Caco-2 (cell line): ENCODE measurements at places on chromosomes 16 and 17. TPM values are rescaled to one million over a fixed set of nuclear protein-coding genes. Genes with fewer than 3 reads are reported as not detected.

The CHST6 gene
- 1.1 and 1.3 TPM in 2 replicates for total RNA-seq

The KRTAP4-7 gene
- not detected in 2 replicates for total RNA-seq

DNA sequence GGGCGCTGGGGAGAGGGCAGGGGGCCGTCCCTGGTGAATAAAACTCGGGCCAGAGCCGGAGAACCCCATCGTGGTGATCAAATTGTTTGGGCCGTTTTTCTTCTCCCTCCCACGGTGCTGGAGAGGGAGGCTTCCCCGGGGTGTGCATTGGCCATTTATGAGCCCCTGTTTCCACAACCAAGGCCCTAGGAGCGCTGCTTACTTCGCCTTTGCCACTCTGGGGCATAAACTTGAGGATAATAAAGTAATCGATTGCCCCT is 544 bp downstream of the CCP110 start:
- peaks cover 11% of the 10 kb centered on the region; the same call in 1 of the 2 replicates for H3K4me1 ChIP-seq
- peak overlapping the region; percentile 82 for H3K4me3 ChIP-seq
- H3K27ac ChIP-seq = no peak overlapping the region
- no peaks in the 10 kb centered on the region for H3K27me3 ChIP-seq
- no peak for DNase-seq
- no peaks in the 10 kb centered on the region for H3K36me3 ChIP-seq

The TBC1D3G gene
- not detected in 2 replicates for total RNA-seq

- no peaks in the 10 kb centered on the region for H3K4me1 ChIP-seq
- H3K36me3 ChIP-seq = no peaks in the 10 kb centered on the region
- no peak overlapping the region for H3K27ac ChIP-seq
- DNase-seq = no peak
- no peak overlapping the region for H3K4me3 ChIP-seq
- no peaks in the 10 kb centered on the region for H3K27me3 ChIP-seq
These were observed 311.3 kb downstream of the CDH13 start for GRCh38 chr16:82937926-82938520.

The TMEM238L gene
- total RNA-seq = not detected in 2 replicates

DNA sequence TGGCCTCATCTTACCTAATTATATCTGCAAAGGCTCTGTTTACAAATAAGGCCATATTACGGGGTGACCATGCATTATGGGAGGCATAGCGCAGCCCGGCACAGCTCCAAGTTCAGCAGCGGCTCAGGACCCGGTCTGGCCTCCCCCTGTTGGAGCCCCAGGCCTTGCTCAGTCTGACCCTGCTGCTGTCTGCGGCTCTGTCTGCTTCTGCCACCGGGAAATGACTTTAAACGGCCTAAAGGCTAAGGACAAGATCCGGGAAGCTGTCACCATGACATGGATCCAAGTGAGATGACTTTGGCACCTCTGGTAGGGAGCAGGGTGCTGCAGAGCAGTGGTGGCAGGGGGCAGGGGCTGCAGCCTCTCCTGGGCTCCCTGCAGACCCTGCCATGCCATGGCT is 140.6 kb upstream of the GSE1 start:
- peak overlapping the region; percentile 80 for H3K27ac ChIP-seq
- no peaks in the 10 kb centered on the region for H3K36me3 ChIP-seq
- no peaks in the 10 kb centered on the region for H3K27me3 ChIP-seq
- H3K4me1 ChIP-seq = peaks cover 19% of the 10 kb centered on the region
- H3K4me3 ChIP-seq = no peak overlapping the region

DNA sequence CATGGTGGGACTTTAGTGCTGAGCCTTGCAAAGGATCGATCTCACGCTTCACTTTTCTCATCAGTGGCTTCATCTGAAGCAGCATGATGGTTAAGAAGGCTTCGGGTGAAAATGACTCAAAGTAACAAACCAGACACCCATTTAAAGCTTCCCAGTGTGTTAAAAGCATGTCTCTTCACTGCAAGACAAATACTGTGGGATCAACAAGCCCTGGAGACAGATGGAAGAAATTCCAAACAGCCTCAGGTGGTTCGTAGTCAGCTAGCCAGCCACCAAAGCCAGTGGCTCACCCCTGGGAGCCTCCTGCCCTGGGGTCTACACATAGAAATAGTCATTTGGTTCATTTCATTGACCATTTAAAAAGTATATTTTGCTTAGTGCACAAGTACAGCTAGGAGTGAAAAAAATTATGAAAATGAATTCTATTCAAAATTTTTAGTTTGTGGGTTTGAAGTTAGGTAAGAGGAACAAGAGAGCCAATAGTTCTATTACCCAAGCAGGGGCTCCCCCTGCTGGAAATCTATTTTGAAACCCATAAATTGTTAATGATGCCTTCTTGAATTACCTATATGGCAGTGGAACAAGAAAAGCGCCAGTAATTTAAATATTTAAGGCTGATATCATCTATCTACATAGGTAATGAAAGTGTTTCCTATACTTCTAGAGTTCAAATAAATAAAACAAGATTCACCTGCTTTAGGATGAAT is 51.6 kb downstream of the PMP22 start:
- H3K27me3 ChIP-seq = no peaks in the 10 kb centered on the region
- no peak overlapping the region for H3K27ac ChIP-seq

GRCh38 chr17:50188921-50189549 is 12.4 kb downstream of the COL1A1 start:
- no peaks in the 10 kb centered on the region for H3K27me3 ChIP-seq
- no peak overlapping the region for H3K4me3 ChIP-seq
- DNase-seq = no peak
- H3K4me1 ChIP-seq = peaks cover under 1% of the 10 kb centered on the region; the same call in 1 of the 2 replicates

GRCh38 chr17:32276171-32276601 is 10.6 kb downstream of the RHBDL3 start:
- no peak for DNase-seq
- no peaks in the 10 kb centered on the region for H3K4me1 ChIP-seq
- no peak overlapping the region for H3K4me3 ChIP-seq
- no peaks in the 10 kb centered on the region for H3K36me3 ChIP-seq

DNA sequence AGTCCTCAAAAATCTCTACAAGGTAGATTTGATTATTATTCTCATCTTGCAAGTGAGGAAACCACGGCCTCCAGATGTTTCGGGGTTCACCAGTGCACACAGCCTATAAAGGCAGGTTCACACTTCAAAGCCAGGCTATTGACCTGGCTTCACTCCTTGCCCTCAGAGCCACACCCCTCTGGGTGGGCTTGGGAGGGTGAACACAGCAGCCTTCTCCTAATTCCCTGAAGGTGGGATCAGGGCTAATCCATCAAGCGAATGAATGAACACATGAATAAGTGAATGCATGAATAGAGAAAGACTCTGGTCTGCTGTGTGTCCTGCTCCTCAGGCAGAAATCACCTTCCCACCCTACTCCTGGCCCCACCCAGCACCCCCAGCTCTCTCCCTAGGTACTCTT is 139.0 kb downstream of the CYLD start:
- no peaks in the 10 kb centered on the region for H3K4me1 ChIP-seq
- H3K36me3 ChIP-seq = no peaks in the 10 kb centered on the region
- no peak overlapping the region for H3K4me3 ChIP-seq
- no peaks in the 10 kb centered on the region for H3K27me3 ChIP-seq
- H3K27ac ChIP-seq = no peak overlapping the region
- DNase-seq = no peak

The FOXN1 gene
- total RNA-seq = 0.26 and 0.48 TPM in 2 replicates

GRCh38 chr16:52558448-52558847 is 11.5 kb upstream of the TOX3 start:
- H3K36me3 ChIP-seq = 0 out of 2 replicates have a peak, but pooled peaks cover 1% of the 10 kb centered on the region
- H3K4me1 ChIP-seq = peaks cover 50% of the 10 kb centered on the region
- no peak overlapping the region for H3K4me3 ChIP-seq
- no peak for DNase-seq

- DNase-seq = no peak
- no peaks in the 10 kb centered on the region for H3K27me3 ChIP-seq
- H3K27ac ChIP-seq = no peak overlapping the region
- 0 out of 2 replicates have a peak, but pooled peaks cover 3% of the 10 kb centered on the region for H3K4me1 ChIP-seq
- no peak overlapping the region for H3K4me3 ChIP-seq
These were observed 27.9 kb downstream of the CLEC16A start for GRCh38 chr16:10972108-10972818.

DNA sequence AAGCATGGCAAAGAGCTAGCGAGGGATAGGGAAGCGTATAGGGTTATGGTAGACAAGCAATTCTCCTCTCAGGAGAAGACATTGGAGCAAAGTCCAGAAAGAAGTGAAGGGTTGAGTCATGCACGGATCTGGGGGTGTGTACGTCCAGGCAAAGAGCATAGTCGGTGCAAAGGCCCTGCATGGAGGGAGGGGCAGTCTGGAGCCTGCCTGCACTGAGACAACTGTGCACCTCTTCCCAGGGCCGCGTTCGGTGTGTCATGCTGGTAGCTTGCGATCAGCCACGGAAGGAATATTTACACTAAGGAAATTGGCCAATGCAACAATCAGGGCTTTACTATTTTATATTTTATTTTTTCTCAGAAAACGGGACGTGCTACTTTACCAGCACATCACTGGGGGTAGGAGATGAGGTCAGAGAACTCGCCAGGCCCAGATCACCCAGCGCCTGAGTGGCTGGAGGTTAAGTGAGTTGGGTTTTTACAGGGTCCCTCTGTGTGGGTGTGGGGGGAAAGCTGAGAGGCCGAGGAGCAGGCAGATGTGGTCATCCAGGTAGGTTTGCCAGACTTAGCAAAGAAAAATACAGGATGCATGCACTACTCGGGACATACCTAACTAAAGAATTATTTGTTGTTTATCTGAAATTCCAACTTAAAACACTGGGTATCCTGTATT is 6.7 kb upstream of the B9D1 start:
- no peak overlapping the region for H3K27ac ChIP-seq
- no peaks in the 10 kb centered on the region for H3K36me3 ChIP-seq
- H3K27me3 ChIP-seq = no peaks in the 10 kb centered on the region
- peaks cover 5% of the 10 kb centered on the region for H3K4me1 ChIP-seq
- H3K4me3 ChIP-seq = no peak overlapping the region

The PERCC1 gene
- total RNA-seq = 2.0 and 2.1 TPM in 2 replicates

- H3K4me1 ChIP-seq = no peaks in the 10 kb centered on the region
- H3K27ac ChIP-seq = no peak overlapping the region
- no peaks in the 10 kb centered on the region for H3K27me3 ChIP-seq
- DNase-seq = no peak
These were observed 16.0 kb downstream of the COG7 start for GRCh38 chr16:23436951-23437350.

The AARSD1 gene
- 69.0 and 76.2 TPM in 2 replicates for total RNA-seq

The ASGR1 gene
- 8.3 and 9.2 TPM in 2 replicates for total RNA-seq

DNA sequence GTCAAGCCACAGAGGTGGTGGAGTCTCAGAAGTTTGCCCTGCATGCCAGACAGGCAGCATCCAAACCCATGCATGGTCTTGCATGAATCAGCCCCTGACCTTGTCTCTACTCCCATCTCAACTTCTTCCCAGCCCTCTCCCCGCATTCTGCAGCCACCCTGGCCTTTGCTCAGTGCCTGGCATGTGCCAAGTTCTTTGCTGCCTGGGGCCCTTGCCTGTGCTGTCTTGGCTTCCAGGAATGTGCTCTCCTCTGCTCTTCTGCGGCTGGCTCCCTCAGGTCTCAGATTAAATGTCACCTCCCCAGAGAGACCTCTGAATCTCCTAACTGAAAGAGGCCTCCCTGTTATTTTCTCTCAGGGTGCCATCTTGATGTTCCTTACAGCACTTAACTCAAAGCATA is 17.6 kb downstream of the DRC3 start:
- DNase-seq = no peak
- H3K27ac ChIP-seq = peak overlapping the region; percentile 34
- no peak overlapping the region for H3K4me3 ChIP-seq
- H3K27me3 ChIP-seq = no peaks in the 10 kb centered on the region
- no peaks in the 10 kb centered on the region for H3K36me3 ChIP-seq
- peaks cover 8% of the 10 kb centered on the region; the same call in 1 of the 2 replicates for H3K4me1 ChIP-seq

The ACD gene
- total RNA-seq = 38.6 and 46.1 TPM in 2 replicates

DNA sequence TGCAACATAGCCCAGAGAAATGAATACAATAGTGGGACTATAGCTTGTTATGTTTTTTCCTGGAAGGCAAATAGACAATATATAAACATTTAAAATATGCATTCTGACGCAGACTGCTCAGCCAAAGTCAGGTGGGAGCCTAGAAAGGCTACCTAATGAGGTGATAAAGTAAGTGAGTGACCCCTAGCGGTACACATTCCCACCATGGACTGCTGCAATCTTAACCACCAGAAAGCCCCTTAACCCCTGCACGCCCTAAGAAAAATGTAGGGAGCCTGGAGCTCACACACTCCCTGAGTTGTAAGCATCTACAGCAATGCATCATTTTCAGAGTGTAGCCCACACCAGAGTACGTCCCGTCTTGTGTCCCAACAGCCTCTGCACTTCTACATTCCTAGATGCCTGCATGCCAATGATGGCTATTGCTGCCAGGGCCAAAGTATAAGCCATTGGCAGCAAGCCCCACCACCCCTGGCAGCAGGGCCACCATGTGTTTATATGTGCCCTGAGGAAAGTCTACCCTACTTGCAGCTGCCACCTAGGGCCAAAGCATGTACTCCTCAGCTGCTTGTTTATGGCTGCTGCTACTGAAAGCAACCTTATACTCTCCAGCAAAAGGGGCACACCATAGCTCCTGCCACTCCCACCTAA is 127.6 kb downstream of the KIF2B start:
- DNase-seq = peak; percentile 55
- H3K27ac ChIP-seq = no peak overlapping the region
- no peak overlapping the region for H3K4me3 ChIP-seq
- H3K27me3 ChIP-seq = no peaks in the 10 kb centered on the region

DNA sequence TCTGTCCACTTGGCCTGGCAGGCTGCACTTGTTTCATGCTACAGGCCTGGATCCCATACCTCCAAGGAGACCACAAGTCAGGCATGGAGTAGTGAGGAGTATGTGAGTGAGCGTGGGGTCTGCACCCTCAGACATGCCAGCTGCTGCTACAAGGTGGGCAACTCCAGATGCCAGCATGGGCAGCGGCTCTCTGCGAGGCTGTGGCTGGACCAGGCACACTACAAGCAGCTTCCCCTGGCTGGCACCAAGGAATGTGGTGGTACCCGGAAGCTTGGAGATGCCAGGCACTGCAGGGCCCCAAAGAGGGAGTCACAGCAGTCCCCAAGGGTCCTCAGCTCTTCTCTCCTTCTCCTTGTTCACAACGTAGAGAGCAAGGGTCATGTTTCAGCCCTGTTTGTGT is 16.1 kb upstream of the DNAH9 start:
- no peak overlapping the region for H3K27ac ChIP-seq
- DNase-seq = no peak
- no peaks in the 10 kb centered on the region for H3K27me3 ChIP-seq
- H3K36me3 ChIP-seq = no peaks in the 10 kb centered on the region

DNA sequence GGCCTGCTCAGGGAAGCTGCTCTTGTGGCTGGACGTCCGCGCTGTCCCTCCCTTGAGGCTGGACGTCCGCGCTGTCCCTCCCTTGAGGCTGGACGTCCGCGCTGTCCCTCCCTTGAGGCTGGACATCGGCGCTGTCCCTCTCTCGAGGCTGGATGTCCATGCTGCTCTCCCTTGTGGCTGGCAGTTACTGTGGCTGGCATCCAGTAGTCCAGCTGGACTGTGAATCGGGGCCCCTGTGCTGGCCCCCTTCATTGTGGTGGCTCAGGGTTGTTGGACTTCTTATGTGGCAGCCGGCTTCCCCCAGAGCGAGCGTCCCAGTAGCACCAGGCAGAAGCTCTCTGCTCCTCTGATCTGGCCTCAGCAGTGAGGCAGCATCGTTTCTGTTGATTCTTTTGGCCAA is 141.5 kb downstream of the IRF8 start:
- no peaks in the 10 kb centered on the region for H3K36me3 ChIP-seq
- H3K27ac ChIP-seq = no peak overlapping the region
- no peak overlapping the region for H3K4me3 ChIP-seq
- H3K4me1 ChIP-seq = peaks cover 7% of the 10 kb centered on the region
- H3K27me3 ChIP-seq = no peaks in the 10 kb centered on the region

GRCh38 chr16:87823181-87823929 is 46.0 kb downstream of the SLC7A5 start:
- no peak for DNase-seq
- no peaks in the 10 kb centered on the region for H3K27me3 ChIP-seq
- H3K36me3 ChIP-seq = no peaks in the 10 kb centered on the region
- peaks cover 41% of the 10 kb centered on the region for H3K4me1 ChIP-seq
- H3K4me3 ChIP-seq = no peak overlapping the region
